Muscle of back (tissue), 13 donors: ENCODE measurements at places on chromosomes 5 and 9.

- no peak for DNase-seq
Observed at GRCh38 chr5:180135128-180135955, 63.8 kb upstream of the RNF130 start.

- DNase-seq: no peak
Observed at GRCh38 chr9:134659688-134660131, 18.1 kb downstream of the COL5A1 start.

GRCh38 chr9:98199388-98200033 is 7.1 kb upstream of the CORO2A start:
- DNase-seq: no peak

DNA sequence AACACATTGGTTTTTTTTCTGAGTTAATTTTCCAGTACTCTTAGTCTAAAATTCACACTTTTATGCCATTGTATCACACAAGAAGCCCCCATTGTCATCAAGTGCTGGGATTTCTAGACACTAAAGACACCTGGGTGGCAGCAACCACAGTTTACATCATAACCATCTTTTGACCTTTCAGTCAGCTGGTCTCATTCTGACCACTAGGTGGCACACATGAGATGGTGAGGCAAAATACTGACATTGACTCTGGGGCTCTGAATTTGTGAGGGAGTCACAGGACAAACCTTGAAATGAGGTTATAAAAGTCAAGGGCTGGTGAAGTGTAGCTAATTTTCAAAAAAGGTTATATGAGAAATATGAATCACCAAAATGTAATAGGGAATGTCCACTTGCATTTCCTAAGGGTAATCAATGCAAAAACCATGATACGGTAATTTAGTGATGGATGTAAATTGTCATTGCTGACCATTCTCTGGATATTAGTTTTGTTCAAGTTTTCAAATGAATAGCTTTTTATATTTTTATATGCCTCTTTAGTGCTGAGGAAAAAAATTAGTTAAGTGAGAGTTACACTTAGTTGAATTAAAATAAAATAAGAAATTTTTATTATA is 229.4 kb downstream of the DMAC1 start:
- peak; percentile 35 for DNase-seq

DNA sequence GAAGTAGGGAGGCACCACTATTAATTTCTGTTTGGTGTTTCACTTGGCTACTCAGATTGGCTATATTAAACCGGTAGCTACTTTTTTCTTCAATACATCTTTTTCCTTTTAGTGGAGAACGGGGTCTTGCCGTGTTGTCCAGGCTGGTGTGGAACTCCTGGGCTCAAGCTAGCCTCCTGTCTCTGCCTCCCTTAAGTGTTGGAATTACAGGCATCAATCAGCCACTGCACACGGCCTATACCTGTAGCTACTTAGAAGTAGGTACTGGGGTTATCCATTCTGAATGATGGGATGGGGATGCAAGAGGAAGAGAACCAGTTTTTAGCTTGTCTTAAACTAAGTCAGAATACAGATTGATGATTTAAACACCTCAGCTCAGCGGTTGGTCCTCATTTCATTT is 1.7 kb downstream of the UBE2D2 start:
- no peak for DNase-seq

GRCh38 chr5:51652980-51653379 is 269.7 kb downstream of the ISL1 start:
- DNase-seq: no peak

DNA sequence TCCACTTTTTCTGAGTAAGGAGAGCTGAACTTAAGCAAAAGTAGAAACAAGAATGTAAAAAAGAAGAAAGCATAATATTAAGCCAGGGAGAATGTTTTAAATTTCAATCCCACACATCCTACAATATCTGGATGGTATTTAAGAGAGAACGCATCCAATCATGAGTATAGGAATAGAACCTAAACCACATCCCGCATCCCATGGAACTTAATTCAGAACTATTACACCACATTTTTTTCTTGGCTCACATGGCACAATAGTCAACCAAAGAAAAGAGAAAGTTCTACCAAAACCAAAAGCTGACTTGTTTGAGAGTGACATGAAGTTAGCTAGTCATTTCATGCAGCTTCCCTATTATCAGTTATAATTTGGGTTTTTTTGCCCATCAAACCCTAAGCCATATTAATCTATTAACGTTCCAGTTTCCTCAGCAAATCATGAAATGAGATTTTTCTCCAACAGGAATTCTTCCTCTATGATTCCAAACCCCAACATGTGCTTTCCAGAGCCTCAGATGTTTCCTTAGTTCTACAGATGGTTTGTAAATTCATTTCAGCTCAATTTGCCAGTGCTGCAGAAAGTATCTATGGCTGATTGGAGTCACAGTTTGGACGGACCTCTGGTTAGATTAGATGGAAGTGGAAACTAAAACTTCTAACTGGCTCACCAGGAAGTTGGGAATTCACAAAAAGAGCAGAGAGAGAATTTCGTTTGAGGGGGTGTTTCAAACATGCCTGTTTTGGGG is 22.5 kb downstream of the ADAMTSL1 start:
- no peak for DNase-seq

GRCh38 chr5:65482736-65483545 is 1.2 kb upstream of the ADAMTS6 start:
- peak; percentile 65 for DNase-seq

DNA sequence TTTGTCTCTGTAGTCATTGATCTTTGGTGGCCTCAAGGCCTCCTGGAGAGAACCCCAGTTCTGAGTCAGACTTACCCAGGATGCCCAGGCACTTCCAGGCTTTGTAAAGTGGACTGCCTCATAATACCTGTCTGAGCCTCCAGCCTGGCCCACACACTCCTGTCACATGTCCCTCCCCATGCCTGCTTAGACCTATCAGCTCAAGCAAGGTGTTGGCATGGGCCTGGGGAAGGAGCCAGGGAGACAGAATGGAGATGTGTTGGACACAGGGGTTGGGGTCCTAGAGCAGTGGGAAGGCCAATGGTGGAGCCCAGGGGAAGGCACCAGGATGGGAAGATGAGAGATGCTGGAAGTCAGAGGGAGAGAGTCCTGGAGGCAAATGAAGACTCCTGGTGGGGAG is 136.2 kb downstream of the CFAP90 start:
- no peak for DNase-seq

DNA sequence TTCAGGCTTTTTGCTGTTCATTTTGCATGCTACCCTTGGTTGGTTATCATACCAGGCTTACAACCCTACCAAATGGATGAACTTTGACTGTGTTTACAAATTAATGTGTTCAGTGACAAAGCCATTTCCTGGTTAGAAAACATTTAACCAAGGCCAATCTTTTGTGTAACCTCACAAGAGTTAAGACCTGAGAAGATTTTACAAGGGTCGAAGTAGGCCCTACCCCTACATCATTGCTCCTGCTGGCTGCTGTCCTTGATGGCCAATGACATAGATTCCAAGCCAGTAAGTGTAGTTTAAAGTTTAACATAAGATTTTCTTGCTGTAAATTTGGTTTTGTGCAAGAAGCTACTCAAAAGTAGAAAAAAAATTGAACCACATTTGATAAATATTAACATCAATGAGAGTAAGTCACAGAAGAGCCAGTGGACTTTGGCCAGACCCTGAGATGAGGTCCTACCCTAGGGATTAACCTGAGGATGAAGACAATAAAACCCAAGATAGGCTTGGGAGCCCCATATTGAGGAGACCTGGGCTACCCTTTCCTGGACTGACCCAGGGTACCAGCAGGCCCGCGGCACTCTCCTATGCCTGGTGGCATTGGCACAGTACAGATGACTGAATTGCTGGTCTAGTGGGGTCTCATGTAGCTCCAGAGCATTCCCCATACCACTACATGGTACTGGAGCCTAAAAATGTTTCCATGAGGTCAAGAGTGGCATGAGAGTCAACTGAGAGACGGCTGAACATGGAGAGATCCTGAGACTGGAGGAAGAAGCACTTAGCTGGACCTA is 8.3 kb downstream of the C1QTNF3 start:
- no peak for DNase-seq

DNA sequence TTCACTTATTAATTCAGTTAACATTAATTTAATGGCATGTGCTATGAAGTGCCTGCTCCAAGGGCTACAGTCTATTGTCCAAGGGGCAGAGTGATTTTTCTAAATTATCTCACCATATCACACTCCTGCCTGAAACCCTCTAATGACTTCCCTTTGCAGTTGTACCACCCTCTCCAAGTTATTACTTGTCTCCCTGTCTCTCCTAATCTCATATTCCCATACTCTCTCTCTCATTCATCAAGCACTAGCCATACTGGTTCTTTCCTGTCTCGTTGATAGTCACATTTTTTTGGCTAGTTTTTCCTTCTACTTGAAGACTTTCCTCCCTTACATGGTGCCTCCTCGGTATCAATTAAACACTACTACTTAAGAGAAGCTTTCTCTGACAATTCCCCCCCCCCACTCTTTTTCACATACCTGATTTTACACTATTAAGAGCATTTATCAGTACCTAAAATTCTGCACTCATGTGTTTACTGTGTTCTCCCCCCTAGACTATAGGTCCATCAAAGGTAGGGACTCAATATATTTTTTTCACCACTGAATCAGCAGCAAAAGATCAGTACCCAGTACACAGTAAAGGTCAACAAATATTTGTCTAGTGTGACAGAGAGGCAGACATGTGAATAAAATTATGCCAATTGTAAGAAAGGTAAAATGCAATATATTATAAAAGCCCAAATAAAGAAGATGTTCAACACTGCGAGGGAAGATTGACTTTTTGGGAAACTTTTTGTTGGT is 19.0 kb downstream of the RICTOR start:
- no peak for DNase-seq

DNA sequence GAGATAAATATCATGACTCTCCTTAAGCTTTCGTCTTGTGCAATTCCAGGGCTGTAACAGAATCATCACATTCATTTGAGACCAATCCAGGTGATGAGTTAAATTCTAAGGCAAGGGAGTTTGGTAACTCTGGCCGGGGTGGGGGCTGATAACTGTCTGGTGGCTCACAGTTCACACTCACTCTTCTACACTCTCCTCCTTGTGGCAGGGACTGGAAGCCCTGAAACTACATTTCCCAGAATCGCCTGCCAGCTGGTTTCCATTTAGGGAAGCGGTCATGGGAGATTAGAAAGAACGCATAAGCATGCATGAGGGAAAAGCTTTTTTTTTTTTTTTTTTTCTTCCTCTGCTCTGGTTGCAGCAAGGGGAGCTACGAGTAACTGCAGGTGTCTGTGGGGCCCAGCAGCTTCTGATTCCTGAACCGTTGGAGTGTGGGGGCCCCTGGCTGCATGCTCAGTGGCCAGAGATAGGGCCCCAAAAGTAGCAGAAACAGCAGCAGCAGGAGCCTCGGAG is 154.8 kb upstream of the TBC1D2 start:
- DNase-seq: peak; percentile 81

DNA sequence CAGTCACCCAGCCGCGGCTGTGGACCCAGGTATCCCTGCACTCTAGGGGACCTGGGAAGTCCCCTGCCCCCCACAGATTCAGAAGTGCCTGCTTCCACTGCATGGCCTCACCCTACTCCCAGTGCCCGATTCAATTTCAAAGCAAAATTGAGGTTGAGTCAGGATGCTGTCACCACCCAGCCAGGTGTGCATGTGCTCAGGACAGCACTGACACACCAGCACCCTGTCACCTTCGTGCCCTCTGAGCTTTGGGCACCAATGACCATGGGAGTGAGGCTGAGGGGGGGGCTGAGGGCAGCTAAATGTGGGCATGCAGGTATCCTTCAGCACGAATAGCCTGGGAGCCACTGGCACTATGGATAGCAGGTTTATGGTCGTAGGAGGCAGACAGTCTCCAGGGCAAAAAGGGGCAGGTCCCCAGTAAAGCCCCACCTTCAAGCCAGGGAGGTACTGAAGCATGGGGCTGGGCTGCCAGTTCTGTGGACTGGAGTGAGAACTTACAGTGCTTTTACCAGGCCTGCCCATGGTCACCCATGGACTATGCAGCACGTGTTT is 1151.6 kb upstream of the CDH6 start:
- no peak for DNase-seq

DNA sequence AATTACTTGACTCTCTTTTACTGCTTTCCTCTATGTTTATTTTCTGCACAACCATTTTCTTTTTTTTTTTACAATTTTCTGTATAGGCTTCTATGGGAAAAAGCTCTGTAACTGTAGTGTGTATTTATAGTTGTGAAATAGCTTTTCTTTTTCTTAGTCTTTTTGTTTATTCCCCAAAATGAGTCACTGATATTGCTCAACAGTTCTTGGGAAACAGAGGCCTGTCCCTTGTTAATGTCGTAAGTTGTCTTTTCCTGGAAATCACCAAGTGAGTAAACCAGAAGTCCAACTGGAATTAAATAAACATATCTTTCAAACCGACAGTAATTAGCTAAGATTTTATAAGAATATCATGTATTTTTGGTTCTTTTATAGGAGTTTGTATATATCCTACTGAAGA is 325.1 kb upstream of the PRR16 start:
- DNase-seq: peak; percentile 28

DNA sequence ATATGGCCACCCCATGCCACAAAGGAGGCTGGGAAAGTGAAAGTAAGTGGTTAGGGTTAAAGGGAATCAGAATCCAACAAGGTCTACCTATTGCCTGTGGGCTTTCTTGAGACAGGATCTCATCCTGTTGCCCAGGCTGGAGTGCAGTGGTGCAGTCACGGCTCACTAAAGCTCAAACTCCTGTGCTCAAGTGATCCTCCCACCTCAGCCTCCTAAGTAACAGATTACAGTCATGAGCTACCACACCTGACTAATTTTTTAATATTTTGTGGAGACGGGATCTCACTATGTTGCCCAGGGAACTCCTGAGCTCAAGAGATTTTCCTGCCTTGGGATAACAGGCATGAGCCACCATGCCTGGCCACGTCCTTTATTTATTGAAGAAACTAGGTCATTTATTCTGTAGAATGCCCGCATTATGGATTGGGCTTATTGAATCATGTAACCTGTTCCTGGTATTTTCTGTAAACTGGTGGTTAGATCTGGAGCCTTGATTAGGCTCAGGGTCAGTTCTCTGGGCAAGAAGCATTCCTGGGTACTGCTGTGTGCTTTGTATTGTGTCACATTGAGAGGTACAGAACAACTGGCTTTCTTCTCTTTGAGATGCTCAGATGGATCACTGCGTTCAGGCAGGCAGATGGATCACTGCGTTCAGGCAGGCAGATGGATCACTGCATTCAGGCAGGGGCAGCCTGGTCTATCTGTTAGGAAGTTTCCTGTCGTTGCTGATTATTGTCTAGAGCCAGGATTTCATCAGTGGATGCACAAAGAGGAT is 41.6 kb downstream of the ERGIC1 start:
- no peak for DNase-seq

DNA sequence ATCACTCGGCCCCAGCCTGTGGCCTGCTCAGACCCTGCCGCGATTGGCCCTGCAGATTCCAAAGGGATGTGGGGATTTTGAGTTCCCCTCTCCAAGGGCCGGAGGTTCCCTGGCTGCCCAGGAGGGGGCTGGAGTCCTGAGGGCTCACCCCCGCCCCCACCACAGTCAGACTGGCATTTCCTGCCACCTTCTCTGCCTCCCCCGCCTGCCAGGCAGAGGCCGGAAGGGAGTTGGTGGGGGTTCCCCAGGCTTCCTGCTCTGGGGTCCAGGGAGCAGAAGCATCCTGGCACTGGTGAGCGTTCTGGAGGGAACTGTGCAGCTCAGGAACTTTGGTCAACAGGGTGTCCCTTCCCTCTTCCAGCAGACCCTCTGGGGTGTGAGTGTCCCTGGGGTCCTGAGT is 70.6 kb downstream of the RXRA start:
- no peak for DNase-seq

- no peak for DNase-seq
Observed at GRCh38 chr5:73606206-73606753, 19.7 kb upstream of the ARHGEF28 start.
